ENCODE measurements at places on chromosomes 7 and 10.
A peak's percentile ranks its signal among the peaks of the same experiment; 100 is the strongest.

GRCh38 chr7:73442903-73443500, 9.4 kb downstream of the FZD9 start:
- no peaks in the 10 kb centered on the region for H3K4me1 ChIP-seq
- no peaks in the 10 kb centered on the region for H3K27me3 ChIP-seq
- H3K27ac ChIP-seq, result no peak overlapping the region
- H3K36me3 ChIP-seq, result peaks cover 33% of the 10 kb centered on the region
- H3K4me3 ChIP-seq, result no peak overlapping the region

GRCh38 chr7:141354251-141354650, 197.0 kb upstream of the AGK start:
- H3K4me1 ChIP-seq, result no peaks in the 10 kb centered on the region
- H3K36me3 ChIP-seq, result no peaks in the 10 kb centered on the region
- H3K27ac ChIP-seq, result no peak overlapping the region
- no peak overlapping the region for H3K4me3 ChIP-seq

DNA sequence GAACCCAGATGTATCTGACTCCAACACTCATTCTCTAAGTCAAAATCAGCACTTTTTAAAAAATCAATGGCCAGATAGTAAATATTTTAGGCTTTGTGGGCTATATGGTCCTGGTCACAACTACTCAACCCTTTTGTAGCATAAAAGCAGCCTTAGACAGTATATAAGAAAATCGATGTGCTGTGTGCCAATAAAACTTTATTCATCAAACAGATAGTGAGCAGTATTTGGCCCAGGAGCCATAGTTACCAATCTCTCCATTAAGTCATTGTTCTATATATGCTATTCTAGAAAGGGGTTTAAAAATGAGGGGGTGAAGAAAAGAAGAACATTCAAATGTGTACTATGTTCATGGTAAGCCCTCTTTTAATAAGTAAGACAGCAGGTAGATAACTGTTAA, 18.5 kb upstream of the GPAM start:
- no peak for DNase-seq
- no peak overlapping the region for H3K4me3 ChIP-seq
- no peaks in the 10 kb centered on the region for H3K36me3 ChIP-seq
- H3K4me1 ChIP-seq, result no peaks in the 10 kb centered on the region
- no peaks in the 10 kb centered on the region for H3K27me3 ChIP-seq
- H3K27ac ChIP-seq, result no peak overlapping the region

DNA sequence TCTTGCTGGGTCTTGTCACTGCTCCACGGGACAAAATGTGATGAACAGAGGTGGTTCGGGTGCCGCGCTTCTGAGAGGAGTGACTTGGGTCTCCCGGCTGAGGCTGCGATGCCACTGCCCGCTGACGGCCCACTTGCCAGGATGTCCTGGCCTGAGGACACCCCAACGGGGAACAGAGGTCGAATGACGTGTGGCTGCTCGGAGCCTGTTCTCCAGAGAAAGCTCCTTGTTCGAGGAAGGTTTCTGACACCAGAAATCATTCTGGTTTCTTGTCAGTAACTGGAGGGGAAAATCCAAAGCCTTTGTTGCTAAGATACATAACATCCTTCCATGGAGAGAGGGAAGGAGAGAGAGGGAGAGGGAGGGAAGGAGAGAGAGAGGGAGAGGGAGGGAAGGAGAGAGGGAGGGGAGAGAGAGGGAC, 236.4 kb downstream of the WDR37 start:
- no peaks in the 10 kb centered on the region for H3K36me3 ChIP-seq
- peaks cover 84% of the 10 kb centered on the region for H3K27me3 ChIP-seq
- no peak for DNase-seq
- no peak overlapping the region for H3K4me3 ChIP-seq

GRCh38 chr7:67021260-67021659, 24.6 kb downstream of the TYW1 start:
- peaks cover 3% of the 10 kb centered on the region for H3K36me3 ChIP-seq
- no peaks in the 10 kb centered on the region for H3K4me1 ChIP-seq
- H3K4me3 ChIP-seq, result no peak overlapping the region
- no peaks in the 10 kb centered on the region for H3K27me3 ChIP-seq

DNA sequence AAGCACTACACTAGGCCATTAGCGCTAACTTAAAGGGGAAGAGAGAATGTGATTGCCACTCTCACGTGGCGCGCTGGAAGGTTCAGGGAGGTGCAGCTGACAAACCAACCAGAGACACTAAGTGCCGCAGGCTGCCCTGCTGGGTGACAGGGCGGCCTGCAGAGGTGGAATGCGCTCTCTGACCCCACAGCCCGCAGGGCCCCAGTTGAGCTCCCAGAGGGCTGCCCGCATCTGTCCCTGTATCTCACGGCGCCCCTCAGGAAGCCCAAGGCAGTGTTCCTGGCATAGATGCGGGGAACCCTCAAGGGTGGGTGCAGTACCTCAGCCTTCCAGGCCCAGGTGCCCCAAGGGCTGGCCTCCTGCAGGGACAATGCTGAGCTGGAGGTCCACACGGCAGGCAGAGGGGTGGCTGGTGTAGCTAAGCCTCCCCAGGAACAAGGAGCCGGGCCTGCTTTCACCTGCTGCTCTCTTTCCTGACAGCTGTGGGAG, 66.6 kb downstream of the CALML3 start:
- peaks cover 97% of the 10 kb centered on the region for H3K4me1 ChIP-seq
- no peak for DNase-seq
- H3K4me3 ChIP-seq, result no peak overlapping the region
- H3K36me3 ChIP-seq, result no peaks in the 10 kb centered on the region
- H3K27ac ChIP-seq, result peak overlapping the region; percentile 99

GRCh38 chr7:99730238-99730810, 4.7 kb downstream of the CYP3A7 start:
- no peaks in the 10 kb centered on the region for H3K27me3 ChIP-seq
- DNase-seq, result no peak
- peak overlapping the region; percentile 75 for H3K27ac ChIP-seq
- no peaks in the 10 kb centered on the region for H3K36me3 ChIP-seq

Data from PC-9 (cell line).